ENCODE measurements at places on chromosomes 1 and 21. TPM values are rescaled to one million over a fixed set of nuclear protein-coding genes. Genes with fewer than 3 reads are reported as not detected.
A peak's percentile ranks its signal among the peaks of the same experiment; 100 is the strongest.

DNA sequence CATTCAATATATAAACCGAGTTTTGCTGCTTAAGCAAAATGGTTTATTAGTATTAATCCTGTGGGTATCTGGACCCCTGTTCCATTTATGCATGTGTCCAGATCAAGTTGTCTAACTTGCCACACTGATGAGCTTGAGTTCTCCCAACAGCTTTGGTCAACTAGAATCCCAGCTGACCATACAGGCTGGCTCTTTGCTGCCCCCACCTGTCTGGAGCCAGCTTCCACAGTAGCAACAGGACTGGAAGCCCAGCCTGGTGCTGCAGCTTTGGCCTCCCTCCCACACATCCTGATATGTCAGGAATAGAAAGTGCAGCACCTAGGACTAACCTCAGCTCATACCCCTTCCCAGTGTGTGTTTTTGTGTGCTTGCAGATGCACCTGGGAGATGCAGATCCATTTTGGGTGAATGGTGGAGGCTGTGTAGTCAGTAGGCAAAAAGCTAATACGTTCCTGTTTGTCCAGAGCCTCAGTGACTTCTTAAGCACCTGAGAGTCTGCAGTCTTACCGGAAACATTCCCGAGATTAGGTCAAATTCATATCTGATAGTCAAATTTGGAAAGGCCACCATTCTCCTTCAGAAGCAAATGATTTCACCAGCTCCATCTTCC is 40.9 kb upstream of the BEND5 start:
- no peak overlapping the region for H3K27ac ChIP-seq
- H3K4me1 ChIP-seq = no peaks in the 10 kb centered on the region
- peak; percentile 30 for DNase-seq
- H3K36me3 ChIP-seq = no peaks in the 10 kb centered on the region
- peaks cover 23% of the 10 kb centered on the region for H3K27me3 ChIP-seq
- H3K4me3 ChIP-seq = no peak overlapping the region

- H3K36me3 ChIP-seq = no peaks in the 10 kb centered on the region
- H3K27ac ChIP-seq = no peak overlapping the region
- H3K4me3 ChIP-seq = no peak overlapping the region
- H3K4me1 ChIP-seq = no peaks in the 10 kb centered on the region
- no peaks in the 10 kb centered on the region for H3K27me3 ChIP-seq
Observed at GRCh38 chr1:204343802-204344201, 15.9 kb downstream of the PLEKHA6 start.

- H3K36me3 ChIP-seq = no peaks in the 10 kb centered on the region
- H3K27me3 ChIP-seq = no peaks in the 10 kb centered on the region
- H3K4me1 ChIP-seq = peaks cover 3% of the 10 kb centered on the region
- DNase-seq = no peak
- H3K4me3 ChIP-seq = no peak overlapping the region
- no peak overlapping the region for H3K27ac ChIP-seq
Observed at GRCh38 chr1:116226017-116226416, 114.8 kb downstream of the MAB21L3 start.

The LRRC8C gene
- 31.7 TPM for total RNA-seq

The UMODL1 gene
- not detected for total RNA-seq

The DENND2C gene
- total RNA-seq = 0.50 TPM

The CATSPER4 gene
- total RNA-seq = not detected

The STMN1 gene
- 504 TPM for total RNA-seq

The CSMD2 gene
- not detected for total RNA-seq

Data from activated naive CD8-positive, alpha-beta T cell treated with anti-CD3 and anti-CD28 coated beads for 36 hours (primary cell).